ENCODE measurements at places on chromosomes 11 and 22.

- no peak for DNase-seq
Observed at GRCh38 chr11:74035264-74035663, 26.4 kb upstream of the UCP3 start.

DNA sequence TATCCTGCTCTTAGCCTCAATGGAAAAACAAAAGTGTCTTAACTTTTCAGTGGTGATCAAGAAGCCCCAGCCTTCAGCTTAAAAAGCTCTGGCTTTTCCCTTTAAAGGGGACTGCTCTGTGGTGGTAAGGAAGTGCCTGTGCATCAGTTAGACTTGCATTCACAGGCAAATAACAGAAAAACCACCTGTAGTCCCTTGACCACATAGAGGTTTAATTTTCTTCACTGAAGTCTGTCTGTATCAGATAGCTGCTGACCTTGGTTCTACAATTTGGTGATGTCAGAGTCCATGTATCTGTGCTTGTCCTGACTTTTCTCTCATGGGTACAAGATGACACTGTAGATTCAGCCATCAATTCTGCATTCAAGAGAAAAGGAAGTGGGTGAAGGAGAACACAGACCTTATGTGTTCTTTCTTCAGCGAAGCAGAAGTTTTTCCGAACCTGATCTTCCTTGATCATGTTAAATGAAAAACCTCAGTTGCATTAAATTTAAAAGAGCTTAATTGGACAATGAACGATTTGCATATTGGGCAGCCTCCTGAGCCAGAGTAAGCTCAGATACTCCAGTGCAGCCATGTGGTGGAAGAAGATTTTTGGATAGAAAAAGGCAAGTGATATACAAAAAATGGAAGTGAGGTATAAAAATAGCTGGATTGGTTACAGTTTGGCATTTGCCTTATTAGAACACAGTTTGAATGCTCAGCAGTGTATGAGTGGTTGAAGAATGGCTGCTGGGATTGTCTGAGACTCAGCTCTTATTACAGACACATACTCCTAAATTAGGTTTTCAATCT, 43.2 kb upstream of the RDX start:
- no peak for DNase-seq

GRCh38 chr11:2432628-2433071, 11.7 kb downstream of the TRPM5 start:
- DNase-seq = no peak

- DNase-seq = no peak
Observed at GRCh38 chr22:45105281-45105702, 58.4 kb upstream of the NUP50 start.

GRCh38 chr22:45918459-45919370, 58.2 kb downstream of the WNT7B start:
- no peak for DNase-seq

- DNase-seq = no peak
Observed at GRCh38 chr11:103070142-103070541, 21.8 kb downstream of the DCUN1D5 start.

- DNase-seq = no peak
Observed at GRCh38 chr11:10633261-10633660, 60.3 kb downstream of the IRAG1 start.

DNA sequence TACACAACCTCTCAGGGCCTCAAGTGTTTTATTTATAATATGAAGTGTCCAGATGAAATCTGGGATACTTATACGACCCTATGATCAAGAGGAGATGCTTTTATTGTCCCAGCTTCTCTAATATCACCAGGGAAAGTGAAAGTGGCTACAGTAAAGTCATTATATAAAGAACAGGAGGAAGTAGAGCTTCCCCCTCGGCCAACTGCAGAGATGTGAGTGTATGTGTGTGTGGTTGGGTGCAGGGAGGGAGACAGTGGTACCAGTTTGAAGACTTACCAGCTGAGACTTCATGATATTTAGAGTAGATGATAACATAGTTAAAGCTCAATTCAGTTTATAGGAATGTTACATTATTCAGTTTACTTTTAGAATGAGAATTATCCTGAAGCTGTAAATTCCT, 373.6 kb upstream of the DDI1 start:
- DNase-seq = no peak

- DNase-seq = no peak
Observed at GRCh38 chr11:4076774-4077173, 17.8 kb upstream of the RRM1 start.

- no peak for DNase-seq
Observed at GRCh38 chr11:124867700-124868099, 2.5 kb downstream of the ROBO3 start.

DNA sequence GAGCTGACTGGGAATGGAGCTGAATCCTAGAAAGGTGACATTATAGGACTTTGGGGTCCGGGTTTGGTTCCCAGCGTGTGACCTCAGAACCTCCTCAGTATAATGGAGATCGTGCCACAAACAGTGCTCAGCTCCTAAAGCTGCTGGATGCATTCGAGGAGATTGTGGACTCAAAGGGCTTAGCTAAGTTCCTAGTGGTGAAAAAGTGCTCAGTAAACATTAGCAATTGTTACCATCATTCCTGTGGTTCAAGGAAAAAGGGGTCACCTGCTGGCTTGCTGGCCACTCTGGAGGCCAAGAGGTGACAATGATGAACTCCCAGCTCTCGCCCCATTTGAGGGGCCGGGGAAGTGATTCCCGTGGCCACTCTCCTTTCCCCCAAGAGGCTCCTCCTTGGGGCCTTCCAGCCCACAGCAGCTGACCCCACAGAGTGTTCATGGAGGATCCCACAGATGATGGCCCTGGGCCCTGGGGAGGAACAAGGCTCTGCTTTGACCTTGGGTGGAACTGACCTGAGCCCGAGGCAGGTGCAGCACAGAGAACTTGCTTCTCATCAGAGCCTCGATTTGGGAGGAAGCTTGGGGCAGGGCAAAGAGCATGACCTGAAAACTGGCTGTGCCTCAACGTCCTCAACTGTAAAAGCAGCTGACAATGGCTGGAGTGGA, 40.1 kb downstream of the TRIM29 start:
- DNase-seq = no peak

GRCh38 chr22:41732096-41732772, 32.9 kb downstream of the MEI1 start:
- DNase-seq = no peak

DNA sequence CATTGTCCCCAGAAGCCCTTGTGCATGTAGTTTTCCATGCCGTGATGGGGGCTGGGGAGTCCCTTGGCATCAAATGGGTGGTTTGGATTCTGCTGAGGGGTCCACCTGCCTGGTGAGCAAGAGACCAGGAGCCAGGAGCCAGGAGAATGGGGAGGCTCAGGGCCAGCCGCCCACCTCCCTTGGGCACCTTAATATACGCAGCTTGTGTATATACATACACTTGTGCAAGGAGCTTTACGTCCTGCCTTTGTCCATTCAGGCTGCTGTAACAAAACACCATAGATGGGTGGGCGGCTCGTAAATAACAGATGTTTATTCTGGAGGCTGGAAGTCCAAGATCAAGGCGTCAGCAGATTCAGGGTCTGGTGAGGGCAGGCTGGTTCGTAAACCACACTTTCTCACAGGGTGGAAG, 62.5 kb downstream of the SMIM38 start:
- no peak for DNase-seq

- DNase-seq = no peak
Observed at GRCh38 chr11:119689302-119689701, 39.7 kb downstream of the NECTIN1 start.

DNA sequence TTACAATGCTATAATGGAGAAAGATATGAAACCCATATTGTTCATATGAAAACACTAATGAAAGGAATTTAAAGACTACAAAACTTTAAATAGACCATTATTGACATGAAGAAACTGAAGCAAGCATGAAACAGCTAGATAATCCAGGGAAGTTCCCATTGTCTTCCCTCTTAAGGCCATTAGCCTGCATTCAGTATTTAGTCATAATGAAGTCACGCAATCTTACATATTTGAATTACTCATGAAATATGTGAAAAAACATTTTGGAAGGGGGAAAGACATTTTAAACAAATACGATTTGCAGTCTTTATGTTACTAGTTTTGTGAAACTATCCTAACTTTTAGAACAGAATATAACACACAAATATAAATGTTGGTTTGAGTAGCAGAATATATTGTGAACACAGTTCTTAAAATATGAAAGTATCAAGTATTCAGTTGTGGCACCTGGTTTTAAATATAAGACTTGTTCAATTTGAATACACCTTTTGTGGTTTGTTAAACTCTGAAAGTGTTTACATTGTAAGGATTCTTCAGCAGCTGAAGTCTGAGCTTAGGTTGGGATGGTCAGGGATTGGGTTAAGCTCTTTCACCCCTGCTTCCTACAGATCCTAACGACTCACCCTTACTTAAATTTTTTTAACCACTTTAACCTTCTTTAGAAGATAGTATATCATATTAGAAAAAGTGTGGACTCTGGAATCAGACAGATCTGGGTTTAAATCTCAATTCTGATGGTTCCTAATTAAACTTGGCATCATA, 500.3 kb upstream of the TENM4 start:
- no peak for DNase-seq

DNA sequence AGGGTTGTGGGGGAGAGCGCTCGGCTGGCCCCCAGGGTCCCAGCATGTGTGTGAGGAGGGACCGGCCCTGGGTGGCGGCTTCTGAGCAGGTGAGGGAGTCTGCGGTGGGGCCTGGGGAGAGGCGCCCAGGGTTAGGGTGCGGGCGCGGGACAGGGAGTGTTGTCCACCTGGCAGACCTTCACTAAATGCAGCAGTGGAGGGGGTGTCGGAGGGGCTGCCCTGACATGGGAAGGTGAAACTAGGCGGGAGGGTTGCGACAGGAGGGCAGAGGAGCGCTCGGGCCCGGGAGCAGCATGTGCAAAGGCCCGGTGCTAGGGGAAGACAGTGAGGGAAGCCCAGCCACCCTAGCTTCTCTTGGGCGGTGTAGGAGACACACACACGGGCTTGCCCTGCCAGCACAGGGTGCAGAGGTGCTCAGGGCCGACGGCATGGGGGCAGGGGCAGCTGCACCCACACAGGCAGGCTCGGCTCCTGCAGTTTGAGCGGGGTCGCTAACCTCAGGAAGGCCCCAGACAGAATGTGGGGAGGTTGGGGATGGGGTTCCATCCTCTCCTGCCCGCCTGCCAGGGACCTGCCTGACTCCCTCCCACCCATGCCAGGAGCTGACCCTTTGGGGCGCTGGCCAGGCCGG, 22.2 kb downstream of the OTUB1 start:
- no peak for DNase-seq

DNA sequence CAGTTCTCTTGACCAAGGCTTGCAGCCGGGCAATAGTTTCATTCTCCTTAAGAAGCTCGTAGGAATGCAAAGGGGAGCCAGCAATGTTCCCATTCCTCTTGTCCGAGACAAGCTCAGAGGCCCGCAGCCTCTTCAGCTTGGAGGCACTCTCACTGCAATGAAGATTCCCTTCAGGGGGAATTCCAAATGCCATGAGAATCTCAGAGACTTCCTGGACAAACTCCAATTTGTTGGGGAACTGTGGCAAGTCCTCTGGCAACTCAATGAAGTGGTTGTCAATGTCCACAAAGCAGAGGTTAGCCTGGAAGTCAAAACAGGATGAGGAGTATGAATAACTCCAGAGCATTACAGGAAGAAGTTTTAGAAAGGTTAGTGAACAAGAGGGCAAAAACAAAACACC, 84.4 kb downstream of the DENND5A start:
- no peak for DNase-seq

DNA sequence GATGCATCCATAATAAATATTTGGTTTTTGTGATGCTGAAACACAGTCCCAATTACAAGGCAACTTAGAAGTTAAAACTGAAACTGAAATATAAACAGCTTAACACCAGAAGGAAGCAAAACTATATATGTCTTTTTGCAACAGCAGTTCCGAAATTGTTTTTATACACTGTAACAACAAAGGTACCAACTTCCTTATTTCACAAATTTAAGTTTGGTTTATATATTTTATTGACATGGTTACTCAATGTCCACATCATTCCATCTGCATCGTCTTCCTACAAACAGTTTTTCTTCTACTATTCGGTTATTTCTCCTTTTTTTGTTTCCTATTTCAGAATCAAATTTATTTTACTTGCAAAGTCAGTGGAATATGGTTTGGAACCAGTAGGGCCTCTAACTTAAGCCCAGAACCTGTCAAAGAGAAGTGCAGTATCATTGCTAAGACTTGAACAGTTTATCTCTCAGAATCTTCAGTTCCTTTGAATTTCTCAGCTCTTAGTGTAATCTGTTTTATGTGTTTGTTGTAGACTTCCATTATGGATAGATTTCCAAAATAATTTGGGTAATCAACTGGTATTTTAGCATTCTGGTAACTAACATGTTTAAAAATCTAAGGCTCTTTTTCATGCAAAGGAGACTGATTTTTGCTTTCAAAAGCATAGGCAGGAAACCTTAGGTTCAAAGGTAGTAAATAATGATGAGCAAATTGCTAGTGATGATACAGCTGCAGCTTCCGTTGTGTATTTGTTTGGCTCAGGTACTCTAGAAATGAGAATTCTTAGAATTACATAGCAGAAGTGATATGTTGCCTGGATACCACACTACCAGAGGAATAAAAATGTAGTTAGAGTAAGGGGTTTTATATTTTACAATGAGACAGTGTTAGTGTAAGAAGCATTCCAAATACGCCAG, 8.2 kb upstream of the HSPA8 start:
- DNase-seq = no peak

DNA sequence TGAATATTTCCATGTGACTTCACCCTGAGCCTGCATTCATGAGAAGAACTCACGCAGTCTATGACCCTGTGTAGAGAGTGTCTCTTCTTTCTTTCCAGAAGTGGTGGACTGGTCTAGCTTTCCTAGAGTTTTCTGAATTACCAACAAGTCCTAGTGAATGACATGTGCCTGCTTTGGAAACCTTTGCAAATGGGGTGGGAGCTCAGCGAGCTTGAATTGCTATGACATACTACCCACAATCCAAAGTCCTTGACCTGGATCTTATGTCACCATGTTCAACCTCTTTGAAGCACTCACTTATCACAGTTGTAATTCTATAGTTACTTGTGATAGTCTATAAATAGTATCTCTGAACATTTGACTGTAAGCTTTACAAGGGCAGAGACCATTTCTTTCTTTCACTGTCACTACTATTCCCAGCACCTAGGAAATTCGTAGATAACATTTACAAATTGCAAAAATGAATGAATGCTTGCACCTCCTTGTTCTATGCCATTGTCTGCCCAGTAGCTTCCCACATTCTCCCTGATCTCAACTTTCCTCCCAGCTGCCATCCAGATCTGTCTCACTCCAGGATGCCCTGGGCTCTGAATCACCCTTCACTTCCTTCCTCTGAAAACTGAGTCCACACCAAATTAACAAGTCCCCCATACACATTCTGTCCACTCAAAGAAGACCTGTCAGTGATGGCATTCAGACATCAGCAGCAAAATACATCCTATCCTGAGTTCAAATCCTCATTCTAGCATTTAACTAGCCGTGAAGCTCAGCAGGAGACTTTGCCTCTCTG, 201.9 kb upstream of the SESN3 start:
- DNase-seq = no peak

Data from neural crest cell (in vitro differentiated cells).